ENCODE measurements at places on chromosomes 3 and 15.

DNA sequence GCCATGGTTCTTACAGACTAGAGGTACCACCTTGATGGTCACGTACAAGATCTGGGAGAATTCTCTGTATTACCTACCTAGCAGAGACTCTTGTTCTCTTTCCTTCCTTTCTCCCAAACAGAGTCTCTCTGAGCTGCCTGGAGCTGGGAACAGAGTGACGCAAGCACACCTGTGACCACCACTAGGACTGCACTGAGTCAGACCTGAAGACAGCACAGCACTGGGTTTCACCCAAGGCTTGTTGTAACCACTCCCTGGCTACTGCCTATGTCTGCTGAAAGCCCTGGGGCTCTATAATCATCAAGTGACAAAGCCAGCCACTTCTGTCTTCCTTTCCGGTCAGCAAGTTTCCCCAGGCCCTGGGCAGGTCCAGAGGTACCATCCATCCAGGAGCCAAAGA is 293.3 kb upstream of the CNTN4 start:
- no peak for DNase-seq

DNA sequence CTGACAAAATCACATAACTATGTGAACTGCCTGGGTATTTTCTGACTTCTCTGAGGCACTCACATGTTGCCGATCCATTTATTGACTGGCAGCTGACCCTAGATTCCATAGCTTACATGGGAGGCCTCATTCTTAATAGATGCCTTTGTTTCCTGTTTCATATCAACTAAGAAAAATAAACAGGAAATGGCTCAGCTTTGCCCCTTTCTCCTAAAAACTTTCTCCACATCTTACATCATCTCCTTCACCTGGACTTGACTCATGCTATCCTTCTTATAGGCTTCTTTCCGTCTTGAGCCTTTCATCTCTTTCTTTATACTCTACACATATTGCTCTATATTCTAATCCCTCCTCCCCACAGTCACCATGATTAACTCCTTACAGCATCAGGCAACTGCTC is 38.0 kb downstream of the TXNRD3 start:
- DNase-seq = no peak

DNA sequence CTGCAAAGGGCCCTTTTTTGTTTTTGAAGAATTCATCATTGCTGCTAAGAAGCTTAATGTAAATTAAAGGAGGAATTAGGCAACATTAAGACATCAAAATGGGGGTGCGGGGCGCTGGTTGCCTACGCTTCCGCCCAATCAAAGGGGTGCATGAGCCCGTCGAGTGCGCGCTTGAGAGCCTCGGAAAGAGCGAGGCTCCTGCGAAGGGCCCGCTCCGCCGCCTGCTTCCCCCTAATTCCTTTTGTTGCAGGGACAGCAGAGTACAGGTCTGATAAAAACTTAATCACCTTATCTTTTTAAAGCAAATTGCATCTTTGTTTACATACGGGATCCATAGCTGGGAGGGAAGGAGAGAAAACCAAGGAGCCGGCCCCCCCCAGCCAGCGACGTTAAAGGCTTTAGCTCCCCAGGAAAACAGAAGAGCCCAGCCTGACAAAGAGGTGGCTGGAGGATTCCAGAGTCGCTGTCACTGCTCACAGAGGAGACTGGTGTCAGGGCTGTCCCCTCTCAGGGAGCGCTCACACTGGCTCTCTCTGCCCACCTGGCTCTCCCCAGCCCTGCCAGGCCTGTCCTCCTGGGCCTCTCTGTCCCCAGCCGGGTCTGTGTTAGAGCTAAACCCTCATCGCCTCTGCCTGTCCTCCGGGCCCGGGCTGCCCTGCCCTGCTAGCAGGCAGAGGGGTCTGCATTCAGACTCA is 67.3 kb downstream of the DNAJB8 start:
- no peak for DNase-seq

GRCh38 chr3:185912929-185913901 is 24.6 kb downstream of the TRA2B start:
- no peak for DNase-seq

DNA sequence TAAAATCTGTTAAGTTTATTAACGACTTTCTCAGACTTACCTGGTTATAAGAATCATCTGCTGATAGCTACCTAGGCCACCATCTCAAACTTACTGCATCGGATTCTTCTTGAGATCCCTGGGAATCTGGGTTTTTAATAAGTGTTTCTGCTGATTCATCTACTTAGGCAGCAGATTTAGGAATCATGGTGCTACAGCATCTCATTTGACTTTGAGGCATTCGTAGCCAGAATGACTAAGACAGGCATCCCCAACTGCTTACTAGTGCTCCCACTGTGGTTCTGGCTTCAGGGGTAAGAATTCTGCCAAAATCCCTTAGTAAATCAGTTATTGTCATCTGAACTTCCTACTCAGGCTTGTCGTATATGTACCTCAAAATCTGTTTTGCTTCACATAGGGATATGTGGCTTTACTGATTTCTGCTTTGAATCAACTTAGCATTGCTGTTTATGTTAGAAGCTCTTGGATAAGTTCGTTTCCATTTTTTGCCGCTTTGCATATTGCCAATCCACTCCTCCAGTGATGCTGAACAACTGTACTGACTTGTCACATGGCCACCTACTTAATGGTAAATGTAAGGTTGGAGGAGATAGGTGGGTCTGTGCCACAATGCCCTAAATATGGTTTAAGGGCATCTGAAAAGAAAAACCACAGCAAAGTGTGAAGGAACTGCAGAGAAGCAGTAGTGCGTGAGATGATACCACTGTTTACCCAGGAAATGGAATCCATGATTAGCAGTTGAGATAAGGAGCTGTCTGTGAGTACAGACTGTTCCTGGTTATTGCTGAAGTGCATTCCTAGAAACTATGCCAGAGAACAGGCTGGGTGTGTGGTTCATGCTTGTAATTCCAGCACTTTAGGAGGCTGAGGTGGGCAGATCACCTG is 60.3 kb downstream of the MAP6D1 start:
- DNase-seq = peak; percentile 32

GRCh38 chr3:179829401-179829800 is 176.6 kb downstream of the USP13 start:
- no peak for DNase-seq

- no peak for DNase-seq
These were observed 490.7 kb downstream of the GBE1 start for GRCh38 chr3:81270603-81271379.

DNA sequence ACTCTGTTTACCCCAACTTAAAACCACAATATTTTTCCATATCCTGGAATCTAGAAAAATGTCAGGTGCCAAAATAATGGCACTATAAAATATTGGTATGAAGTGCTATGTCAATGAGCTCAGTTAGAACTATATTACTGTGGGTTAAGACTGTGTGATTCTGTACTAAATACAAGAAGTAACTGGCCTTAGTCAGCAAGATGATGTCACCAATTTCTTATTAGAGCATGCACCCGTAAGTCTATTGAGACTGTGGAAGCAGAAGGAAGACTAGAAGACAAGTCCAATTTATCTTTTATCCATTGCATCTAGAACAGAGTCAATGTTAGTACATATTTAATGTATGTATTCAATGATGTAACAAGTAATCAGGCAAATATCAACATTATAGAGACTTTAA is 25.0 kb downstream of the LRRC58 start:
- no peak for DNase-seq

- DNase-seq = no peak
These were observed 249.5 kb upstream of the TRIM42 start for GRCh38 chr3:140428380-140428779.

- no peak for DNase-seq
These were observed 7.6 kb downstream of the CACNA2D2 start for GRCh38 chr3:50495609-50496423.

- DNase-seq = no peak
These were observed 39.7 kb downstream of the CYP11A1 start for GRCh38 chr15:74327756-74328155.

DNA sequence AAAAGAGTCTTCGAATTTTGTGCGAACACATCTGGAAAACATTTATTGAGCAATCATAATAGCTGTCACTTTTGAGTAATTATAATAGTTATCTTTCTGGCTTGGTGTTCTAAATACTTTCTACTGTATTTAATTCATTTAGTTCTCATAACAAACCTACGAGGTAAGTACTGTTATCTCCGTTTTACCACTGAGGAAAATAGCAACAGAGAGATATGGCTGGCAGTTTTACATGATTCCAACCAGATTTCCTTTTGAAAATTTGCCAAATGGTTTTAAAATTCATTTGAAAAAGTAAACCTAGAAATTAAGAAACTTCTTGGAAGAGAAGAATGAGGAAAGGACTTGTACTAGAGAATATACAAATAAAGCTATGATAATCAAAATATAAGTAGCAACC is 37.3 kb upstream of the MGA start:
- no peak for DNase-seq

GRCh38 chr3:138834596-138835396 is at the start of gene PIK3CB:
Gene PIK3CB (minus strand): TSS chr3:138834928. CDS start chr3:138759343, 75,585 bp downstream.
- DNase-seq = peak; percentile 56

DNA sequence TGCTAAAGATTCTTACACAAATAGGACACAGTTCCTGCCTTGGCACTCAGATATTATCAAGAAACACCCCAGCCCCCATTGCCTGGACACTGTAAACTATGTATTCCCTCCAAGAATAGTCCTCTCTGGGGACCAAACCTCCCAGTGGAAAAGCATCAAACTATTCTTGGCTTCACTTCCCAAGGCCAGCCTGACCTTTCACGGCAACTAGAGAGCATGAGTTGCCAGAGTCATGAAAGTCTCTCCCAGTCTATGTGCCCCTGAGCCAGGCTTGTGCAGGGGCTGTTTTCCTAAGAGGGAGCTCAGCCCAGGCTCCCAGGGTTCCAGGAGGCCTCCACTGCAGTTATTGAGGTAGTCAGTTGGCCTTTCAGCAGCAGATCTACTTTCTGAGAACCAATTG is 251.9 kb upstream of the TGFBR2 start:
- no peak for DNase-seq

- DNase-seq = no peak
These were observed 32.2 kb downstream of the DNAAF4 start for GRCh38 chr15:55475842-55476241.

GRCh38 chr3:145581694-145582093 is 579.3 kb downstream of the PLOD2 start:
- DNase-seq = no peak

DNA sequence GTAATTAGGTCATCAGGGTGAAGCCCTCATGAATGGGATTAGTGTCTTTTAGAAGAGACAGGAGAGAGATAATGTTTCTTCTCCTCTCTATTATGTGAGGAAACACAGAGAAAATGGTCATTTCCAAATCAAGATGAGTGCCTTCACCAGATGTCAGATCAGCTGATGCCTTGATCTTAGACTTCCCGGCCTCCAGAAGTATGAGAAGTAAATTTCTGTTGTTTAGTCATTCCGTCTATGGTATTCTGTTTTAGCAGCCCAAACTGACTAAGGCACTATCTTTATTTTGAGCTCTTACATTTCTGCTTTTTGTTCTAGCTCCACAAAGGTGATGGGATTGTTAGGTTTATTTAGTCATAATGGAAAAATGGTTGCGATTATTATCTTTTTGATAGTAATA is 273.2 kb upstream of the GADL1 start:
- no peak for DNase-seq

DNA sequence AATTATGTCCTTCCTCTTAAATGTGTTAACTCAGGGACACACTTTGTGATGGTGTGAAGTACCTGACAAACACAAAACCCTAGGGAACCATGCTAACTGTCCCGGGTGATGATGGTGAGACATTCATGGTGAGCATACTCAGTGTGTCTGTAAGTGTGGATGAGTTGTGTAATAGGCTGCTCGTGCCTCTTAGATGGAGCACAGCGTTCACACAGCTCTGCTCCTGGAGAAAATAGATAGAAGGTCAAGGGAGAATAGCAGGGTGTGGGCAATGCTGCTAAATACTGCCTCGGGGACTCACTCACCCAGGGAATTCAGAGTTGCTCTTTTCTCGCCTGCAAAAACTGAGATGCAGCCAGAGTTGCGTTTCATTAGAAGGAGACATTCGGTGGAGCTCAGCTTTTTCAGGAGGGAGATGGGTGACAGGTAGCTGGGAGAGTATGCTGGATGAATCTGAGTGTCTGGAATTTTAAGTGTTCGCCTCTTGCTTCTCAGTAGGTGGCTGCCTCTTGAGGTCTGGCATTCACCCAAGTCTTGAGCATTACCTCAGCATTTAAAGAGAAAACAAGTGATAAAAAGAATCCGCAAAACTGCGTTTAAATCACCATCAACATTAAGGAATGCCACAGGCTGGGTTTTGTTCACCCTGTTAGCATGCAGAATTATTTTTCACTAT is 813.2 kb downstream of the AGBL1 start:
- DNase-seq = no peak

DNA sequence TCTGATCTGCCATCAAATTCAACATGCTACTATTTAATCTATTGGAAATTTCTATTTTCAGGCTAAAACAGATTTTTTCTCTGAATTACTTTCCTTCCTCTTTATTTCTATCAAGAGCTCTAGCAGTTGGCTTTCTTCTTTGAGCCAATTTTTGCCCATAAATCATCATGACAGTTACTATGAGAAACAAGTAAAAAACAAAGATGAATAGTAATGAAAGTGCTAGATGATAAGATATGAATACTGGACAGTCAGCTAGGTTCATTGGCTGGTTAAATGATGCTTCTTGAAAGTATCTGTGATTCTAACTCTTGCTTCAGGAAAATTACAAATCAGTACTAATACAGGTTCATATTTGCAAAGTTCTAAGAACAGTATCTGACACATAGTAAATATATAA is 38.6 kb upstream of the NANOGP8 start:
- no peak for DNase-seq

DNA sequence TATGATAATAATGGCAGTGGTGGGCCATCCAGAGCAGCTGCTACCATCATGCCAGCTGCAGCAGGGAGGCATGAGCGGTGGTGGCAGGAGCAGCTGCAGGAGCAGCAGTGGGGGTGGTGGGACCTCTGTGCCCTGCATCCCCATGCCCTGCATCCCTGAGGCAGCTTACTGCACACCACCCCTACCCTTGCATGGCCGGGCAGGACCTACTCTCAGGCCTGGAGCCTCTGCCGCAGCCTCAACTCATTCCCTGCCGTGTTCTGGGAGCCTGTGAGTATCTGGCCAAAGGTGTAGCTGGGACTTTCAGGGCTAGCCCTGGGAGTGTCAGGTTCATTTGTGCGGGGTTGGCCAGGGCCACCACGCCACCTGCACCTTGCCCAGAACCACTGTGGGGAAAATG is 3.3 kb upstream of the XCR1 start:
- DNase-seq = no peak

DNA sequence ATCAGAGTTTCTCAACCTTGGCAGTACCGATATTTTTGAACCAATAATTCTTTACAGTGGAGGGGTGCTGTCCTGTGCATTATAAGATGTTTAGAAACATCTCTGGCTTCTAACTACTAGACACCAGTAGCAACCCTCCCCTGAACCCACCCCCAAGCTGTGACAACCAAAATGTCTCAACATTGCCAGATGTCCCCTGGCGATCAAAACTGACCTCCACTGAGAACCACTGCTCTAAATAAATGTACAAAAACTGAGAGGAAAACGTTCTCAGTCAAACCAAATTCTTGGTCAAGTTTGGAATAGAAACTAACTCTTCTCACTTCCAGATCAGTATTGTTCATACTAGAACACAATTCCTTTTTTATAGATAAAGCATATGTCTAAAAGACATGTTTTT is 58.5 kb downstream of the GPR160 start:
- no peak for DNase-seq

GRCh38 chr3:130707902-130708601 is 38.6 kb downstream of the PIK3R4 start:
- peak; percentile 20 for DNase-seq

Data from GM04504 (cell line).